ENCODE measurements at places on chromosomes 6 and 20.

GRCh38 chr20:16580147-16580546, 6.9 kb upstream of the KIF16B start:
- DNase-seq, result no peak

DNA sequence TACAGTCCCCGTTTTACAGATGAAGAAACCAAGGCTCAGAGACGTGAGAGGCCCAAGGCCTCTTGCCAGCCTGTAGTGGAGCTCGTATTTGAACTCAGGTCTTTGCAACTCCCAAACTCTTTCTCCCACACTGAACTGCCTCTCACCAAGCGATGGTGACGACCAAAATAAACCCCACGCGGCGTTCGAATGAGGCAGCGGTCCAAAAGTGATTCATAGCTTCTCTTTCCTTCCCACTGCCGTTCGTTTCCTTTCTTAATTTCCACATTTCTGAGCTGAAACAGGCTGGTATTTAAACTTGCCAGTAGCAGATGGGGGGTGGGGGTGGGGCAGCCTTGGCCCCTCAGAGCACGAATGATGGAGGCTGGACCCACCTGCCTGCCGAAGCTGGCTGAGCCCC, 252.9 kb upstream of the KCNG1 start:
- DNase-seq, result no peak

- DNase-seq, result no peak
Observed at GRCh38 chr6:37550191-37550831, 50.6 kb upstream of the CCDC167 start.

DNA sequence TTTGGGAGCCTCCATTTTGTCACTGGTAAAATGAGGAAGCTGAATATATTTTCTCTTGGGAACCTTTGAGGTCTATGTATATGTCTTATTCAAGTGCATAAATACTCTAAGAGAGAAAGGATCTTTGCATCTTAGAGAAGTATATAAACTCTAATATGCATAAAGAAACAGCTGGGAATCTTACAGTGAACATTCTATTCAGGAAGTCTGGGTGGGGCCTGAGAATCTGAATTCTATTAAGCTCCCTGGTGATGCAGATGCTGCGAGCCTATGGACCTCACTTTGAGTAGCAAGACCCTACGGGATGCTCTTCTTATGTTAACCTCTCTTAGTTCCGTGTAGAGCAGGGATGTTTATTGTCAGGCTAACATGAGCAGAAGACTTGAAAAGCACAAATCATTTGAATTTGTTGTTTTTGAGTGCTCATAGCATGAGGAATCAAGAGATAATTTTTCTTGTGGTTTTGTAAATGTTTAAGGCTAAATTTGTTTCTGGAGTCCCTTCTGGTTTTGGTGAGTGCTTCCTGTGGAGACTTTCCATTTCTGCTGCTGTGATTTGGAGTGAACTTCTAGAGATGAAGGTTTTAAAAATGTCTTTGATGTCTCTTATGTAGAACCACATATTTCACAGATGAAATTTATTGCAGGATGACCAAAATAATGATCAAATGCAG, 281.2 kb upstream of the JAG1 start:
- DNase-seq, result no peak

DNA sequence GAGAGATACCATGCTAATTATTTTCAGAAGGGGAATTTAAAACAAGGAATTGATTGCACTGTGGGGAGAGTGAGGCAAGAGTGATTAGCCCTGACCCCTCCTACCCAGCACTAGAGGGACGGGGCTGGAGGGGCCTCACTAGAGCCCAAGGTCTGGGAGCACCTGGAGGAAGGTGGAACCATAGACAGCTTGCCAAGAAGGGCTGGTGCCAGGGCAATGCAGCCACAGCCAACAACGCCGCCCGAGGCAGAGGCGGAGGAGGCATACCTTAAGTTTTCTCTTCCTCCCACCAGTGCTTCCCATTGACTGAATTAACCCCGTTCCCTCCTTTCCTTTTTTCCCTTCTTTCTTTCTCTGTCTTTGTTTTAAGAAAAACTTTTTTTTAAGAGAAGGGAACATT, 40.0 kb downstream of the IYD start:
- DNase-seq, result no peak

Measured in cortex of kidney (tissue), 1 donor.